ENCODE measurements at places on chromosomes 1 and 21.

DNA sequence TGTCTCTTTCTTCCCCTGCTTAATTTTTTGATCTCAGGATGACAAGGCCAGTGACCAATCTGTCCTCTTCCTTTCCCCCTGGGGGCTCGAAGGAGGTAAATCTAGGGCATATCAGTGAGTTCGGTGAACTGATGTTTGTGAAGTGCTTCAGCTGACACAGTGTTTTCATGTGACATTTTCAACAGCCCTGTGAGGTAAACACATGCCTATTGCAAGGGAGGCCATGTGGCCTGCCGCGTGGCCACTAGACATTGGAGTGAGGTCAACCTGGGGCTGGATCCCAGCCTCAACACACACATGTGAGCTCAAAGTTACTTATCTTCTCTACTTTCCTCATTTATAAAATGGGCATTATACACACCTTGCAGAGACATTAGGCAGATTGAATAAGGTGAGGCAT, 126.3 kb downstream of the PLPP3 start:
- no peak for DNase-seq

- no peak for DNase-seq
Measured at GRCh38 chr1:12003762-12004161, 15.5 kb upstream of the MIIP start.

DNA sequence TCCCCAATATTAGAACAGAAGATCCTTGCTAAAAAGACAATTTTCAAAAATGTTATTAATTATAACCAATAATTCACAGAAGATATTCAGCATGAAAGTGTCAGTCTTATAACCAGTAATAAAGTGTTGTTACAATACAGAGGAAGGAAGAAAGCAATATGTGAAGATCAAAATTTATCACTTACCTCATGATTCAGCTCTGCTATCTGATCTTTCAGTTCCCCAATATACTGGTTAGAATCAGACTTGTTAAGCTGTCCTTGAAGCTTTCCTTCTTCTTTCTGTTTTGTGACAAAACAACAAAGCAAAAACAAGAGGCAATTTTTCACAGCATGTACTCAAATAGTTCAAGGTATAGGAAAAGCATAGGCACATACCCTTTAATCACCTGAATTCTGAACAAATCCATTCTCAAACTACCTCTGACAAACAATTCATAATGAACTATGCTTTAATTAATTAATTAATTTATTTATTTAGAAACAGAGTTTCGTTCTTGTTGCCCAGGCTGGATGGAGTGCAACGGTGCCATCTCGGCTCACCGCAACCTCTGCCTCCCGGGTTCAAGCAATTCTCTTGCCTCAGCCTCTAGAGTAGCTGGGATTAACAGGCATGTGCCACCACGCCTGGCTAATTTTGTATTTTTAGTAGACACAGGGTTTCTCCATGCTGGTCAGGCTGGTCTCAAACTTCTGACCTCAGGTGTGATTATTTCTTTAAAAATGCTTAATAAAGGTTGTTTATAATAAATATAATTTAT, 76.9 kb upstream of the GFI1 start:
- no peak for DNase-seq

- DNase-seq = no peak
Measured at GRCh38 chr1:16186655-16187235, 25.7 kb downstream of the ARHGEF19 start.

DNA sequence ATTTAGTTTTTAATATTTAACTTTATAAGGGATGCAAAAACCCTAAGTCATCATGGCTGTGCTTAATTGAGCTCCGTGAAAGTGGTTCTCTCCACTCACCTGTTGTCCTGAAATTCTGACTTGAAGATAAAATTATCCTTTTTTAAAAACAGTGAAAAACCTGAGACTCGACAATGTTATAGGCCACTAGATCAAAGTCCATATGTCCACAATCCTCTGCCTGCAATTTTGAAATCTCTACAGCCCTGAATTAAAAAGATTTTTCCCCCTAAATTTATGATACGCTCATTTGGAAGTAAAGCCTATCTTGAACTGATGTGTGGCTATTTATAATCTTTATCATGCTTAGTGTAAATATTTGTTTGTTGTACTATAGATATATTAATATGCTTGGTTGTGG, 18.7 kb downstream of the OSBPL9 start:
- no peak for DNase-seq

DNA sequence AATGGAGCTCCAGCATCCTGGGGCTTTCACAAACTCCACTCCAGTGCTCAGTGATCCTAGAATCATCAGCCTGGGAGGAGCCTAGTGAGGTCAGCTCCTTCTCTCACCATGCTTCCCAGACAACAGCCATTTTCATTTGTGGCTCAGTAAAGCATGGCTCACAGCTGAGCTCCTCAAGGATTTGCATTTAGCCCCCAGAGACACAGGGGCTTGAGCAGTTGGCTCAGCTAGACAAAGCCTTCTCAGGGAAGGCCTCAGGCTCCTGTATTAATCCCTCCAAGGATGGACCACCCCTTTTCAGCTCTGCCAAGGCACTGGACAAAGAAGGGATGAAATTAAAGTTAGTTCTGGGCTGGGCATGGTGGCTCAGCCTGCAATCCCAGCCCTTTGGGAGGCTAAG, 39.5 kb downstream of the ERI3 start:
- no peak for DNase-seq

DNA sequence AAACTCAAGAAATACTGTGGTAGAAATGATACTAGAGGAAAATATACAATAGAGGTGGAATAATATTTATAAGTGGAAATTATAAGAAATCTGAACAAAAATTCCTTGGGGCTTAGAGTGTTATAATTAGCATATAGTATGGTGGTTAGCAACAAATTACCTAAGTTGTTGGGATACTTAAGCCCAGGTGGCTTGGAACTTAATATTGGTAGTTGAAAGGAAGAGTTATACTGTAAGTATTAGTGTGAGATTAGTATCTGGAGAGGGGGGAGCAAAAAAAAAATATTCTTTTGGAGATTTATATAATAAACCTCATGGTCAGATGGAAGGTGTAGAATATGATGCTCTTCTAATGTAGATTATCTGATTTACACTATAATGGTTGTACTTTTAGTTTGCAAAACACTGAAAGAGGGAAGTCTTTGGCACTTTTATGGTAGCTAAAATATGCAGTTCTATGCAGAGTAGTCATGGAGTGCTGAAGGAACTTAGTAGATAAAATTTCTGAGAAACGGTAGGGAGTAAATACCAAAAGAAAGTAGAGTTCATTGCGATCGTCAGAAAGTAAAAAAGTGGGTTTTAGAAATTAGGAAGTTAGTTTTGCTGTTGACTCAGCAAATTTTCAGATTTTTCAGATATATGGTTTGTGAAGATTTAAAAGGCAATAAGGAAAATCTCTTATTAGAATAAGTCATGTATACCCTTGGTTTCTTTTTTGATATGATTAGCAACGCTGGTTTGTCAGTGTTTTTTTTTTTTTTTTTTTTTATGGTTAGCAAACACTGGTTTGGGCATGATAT, 45.7 kb downstream of the MTF2 start:
- no peak for DNase-seq

GRCh38 chr1:59494145-59494833, 197.4 kb downstream of the FGGY start:
- no peak for DNase-seq

DNA sequence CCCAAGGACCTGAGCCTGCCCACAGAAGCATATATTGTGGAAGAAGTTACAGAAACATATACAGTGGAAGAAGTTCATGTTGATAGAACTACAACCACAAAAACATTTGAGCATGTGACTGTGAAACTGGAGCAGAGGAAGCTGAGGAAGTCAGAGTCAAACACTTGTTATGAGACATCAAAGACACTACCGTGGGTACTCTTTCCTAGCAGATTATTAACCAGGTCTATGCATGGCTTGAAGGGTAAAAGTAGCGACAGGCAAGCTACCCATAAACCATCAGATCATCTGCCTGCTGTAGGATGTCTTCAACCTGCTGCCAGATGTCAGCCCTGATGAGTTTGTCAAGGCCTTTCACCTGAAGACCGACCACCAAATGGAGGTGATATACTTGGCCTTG, 35.8 kb downstream of the IVNS1ABP start:
- DNase-seq = no peak

Data from COLO829 (cell line).